Upper lobe of right lung (tissue), 1 donor: ENCODE measurements at places on chromosomes 16 and 17. TPM values are rescaled to one million over a fixed set of nuclear protein-coding genes. Genes with fewer than 3 reads are reported as not detected.

DNA sequence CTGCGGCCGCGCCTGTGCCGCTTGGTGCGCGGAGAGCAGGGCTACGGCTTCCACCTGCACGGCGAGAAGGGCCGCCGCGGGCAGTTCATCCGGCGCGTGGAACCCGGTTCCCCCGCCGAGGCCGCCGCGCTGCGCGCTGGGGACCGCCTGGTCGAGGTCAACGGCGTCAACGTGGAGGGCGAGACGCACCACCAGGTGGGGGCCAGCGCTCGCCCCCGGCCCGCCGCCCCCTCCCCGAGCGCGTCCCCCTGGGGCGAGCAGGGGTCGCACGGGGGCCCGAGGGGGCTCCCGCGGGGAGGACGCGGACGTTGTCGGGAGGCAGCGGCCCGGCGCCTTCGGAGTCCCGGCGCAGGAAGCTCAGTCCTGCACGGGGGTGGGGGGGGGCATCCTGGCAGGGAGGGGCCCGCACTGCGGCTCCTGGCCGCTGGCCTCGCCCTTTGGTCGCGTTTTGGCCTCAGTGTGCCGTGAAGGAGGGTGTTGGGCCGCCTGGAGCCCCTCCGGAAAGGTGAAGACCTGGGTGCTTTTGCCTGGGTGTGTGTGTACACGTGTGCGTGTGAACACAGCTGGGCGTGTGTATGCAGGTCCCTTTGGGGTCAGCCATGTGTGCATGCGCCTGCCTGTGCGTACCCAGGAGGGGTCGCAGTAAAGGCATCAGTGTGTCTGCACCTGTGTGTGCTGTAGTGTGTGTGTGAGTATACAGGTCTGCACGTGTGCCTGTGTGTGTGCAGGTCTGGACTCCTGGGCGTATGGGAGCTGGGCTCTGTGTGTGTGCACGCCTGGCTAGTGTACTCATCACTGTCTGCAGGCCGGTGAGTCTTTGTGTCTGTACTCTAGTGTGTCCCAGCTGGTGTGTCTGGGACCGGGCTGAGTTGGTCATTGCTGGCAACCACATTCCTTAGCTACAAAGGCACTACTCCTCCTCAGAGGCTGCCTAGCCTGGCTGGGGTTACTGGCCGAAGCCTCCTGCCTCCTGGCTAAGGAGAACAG is 615 bp downstream of the NHERF2 start:
- DNase-seq, result peak; percentile 70

The CACNG1 gene
- total RNA-seq, result not detected

- no peak for DNase-seq
These were observed 181.9 kb downstream of the MSI2 start for GRCh38 chr17:57438066-57438731.

- DNase-seq, result no peak
These were observed 46.1 kb upstream of the NKD1 start for GRCh38 chr16:50501986-50502615.

DNA sequence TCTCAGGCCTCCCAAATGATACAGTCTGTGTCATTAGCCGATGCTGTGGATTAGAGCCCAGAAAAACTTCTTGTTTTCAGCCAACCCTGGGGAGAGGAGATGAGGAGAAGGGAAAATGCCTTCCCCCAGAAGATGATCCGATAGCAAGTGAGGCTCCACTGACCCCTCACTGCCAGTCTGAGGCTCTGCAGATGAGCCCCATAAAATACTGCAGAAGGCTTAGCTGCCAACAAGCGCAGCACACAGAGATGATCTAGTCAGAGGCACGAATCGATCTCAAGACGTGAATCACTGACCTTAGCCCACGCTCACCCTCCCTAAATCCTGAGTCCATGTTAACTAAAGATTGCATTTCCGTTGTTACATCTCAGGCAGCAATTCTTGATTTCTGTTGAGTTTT is 31.5 kb downstream of the SALL1 start:
- no peak for DNase-seq

The ENPP7 gene
- not detected for total RNA-seq
